ENCODE measurements at places on chromosomes 3 and 15.

- no peak for DNase-seq
- no peaks in the 10 kb centered on the region for H3K4me1 ChIP-seq
- no peak overlapping the region for H3K27ac ChIP-seq
Measured at GRCh38 chr15:54605556-54605955, 591.2 kb downstream of the RSL24D1 start.

DNA sequence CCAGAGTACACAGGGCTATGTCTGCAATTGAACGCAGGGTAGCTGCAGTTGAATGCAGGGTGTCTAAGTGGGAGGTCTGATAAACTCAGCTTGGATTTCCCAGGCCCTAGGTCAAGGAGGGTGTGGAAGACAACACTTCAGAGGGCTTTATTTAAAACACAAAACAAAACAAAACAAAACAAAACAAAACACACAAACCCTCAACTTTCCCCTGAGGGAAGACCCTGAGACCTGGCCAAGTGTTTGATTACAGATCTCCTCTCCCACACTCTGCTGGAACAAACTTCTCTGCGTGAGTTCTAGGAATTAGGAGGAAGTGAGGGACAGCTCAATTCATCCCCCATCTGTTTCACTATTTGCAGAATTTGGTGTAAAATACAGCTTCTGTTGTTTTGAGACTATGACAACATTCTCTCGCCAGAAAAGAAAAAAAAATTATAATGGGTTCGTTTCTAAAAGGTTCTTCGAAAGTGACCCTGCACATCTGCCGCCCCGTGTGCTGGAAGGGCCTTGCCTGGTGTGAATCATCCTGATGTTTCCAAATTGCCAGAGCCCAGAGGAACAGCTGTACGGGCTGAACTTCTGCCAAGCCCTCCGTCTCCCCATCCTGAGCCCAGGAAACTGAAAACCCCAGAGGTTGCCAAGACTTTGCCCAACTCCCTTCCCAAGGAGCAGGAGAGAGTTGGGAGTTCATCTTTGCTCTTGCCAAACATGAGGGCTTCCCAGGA, 73.3 kb upstream of the RAD18 start:
- no peaks in the 10 kb centered on the region for H3K36me3 ChIP-seq
- H3K27me3 ChIP-seq = peaks cover 11% of the 10 kb centered on the region
- no peak overlapping the region for H3K4me3 ChIP-seq
- DNase-seq = no peak

DNA sequence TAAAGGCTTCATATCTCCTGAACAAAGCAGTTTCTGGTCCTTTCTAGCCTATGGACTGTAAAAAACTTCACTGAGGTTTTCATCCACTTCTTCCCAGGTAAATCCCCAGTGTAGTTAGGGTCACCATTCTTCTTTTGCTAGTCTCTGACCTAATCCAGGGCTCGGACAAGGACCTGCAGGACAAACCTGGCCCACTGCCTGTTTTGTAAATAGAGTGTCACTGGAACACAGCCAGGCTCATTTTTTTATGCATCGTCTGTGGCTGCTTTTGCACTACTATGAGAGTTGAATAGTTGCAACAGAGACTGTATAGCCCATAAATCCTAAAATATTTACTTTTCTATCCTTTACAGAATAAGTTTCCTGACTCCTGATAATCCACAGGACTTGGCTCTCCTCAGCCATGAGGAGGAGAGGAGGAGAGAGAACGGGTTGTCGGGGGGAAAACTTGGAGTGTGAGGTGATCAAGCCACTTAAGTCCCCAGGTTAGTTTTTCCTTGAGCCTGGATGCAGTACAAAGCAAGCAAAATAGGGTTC, 29.0 kb downstream of the CCR3 start:
- DNase-seq = no peak
- H3K4me1 ChIP-seq = peaks cover 11% of the 10 kb centered on the region
- no peaks in the 10 kb centered on the region for H3K36me3 ChIP-seq
- no peak overlapping the region for H3K27ac ChIP-seq

DNA sequence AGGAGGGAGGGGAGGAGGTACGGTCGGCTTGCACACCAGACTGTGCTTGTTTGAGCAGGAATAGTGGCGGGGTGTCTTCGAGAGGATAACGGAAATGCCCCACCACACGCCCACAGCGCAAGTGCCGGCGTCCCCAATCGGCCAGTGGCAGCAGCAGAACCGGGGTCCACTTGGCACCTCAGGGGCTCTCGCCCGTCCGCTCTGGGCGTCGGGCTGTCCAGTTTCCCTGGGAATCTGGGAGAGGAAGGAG, 53.7 kb downstream of the CCDC54 start:
- peaks cover 12% of the 10 kb centered on the region for H3K4me1 ChIP-seq
- H3K4me3 ChIP-seq = peak overlapping the region; percentile 92
- no peak for DNase-seq
- peaks cover 5% of the 10 kb centered on the region for H3K27me3 ChIP-seq
- H3K27ac ChIP-seq = no peak overlapping the region

DNA sequence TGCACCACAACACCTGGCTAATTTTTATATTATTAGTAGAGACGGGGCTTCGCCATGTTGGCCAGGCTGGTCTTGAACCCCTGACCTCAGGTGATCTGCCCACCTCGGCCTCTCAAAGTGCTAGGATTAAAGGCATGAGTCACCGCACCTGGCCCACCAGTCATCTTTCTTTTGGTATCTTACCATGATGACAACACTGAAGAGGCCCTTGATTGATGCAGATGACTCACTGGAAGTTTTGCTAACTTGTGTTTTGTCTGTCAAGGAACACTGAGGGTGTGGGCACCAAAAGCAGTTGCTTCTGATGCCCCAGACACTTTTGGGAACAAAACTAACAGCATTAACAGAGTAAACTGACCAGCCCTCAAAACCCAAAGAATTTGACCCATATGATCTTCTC, 88.3 kb downstream of the MYO5A start:
- peaks cover 47% of the 10 kb centered on the region for H3K4me1 ChIP-seq
- H3K36me3 ChIP-seq = no peaks in the 10 kb centered on the region
- peak overlapping the region; percentile 6 for H3K27ac ChIP-seq
- no peaks in the 10 kb centered on the region for H3K27me3 ChIP-seq
- no peak overlapping the region for H3K4me3 ChIP-seq
